CD4-positive, alpha-beta memory T cell (primary cell): ENCODE measurements at places on chromosomes 11 and 22.
A peak's percentile ranks its signal among the peaks of the same experiment; 100 is the strongest.

- no peak for DNase-seq
- no peak overlapping the region for H3K4me3 ChIP-seq
- no peaks in the 10 kb centered on the region for H3K36me3 ChIP-seq
- no peaks in the 10 kb centered on the region for H3K27me3 ChIP-seq
Observed at GRCh38 chr22:41983513-41984405, 14.5 kb downstream of the SEPTIN3 start.

- H3K27ac ChIP-seq, result no peak overlapping the region
- H3K36me3 ChIP-seq, result no peaks in the 10 kb centered on the region
- no peak for DNase-seq
- no peaks in the 10 kb centered on the region for H3K27me3 ChIP-seq
- no peak overlapping the region for H3K4me3 ChIP-seq
- no peaks in the 10 kb centered on the region for H3K4me1 ChIP-seq
Observed at GRCh38 chr11:130300567-130300966, 14.2 kb downstream of the ZBTB44 start.

GRCh38 chr11:35173616-35174566 is 34.9 kb downstream of the CD44 start:
- H3K27me3 ChIP-seq, result no peaks in the 10 kb centered on the region
- H3K27ac ChIP-seq, result peak overlapping the region; percentile 65
- no peak overlapping the region for H3K4me3 ChIP-seq
- DNase-seq, result peak; percentile 42
- H3K4me1 ChIP-seq, result peaks cover 96% of the 10 kb centered on the region

- DNase-seq, result no peak
- H3K27me3 ChIP-seq, result no peaks in the 10 kb centered on the region
- no peak overlapping the region for H3K27ac ChIP-seq
- no peaks in the 10 kb centered on the region for H3K4me1 ChIP-seq
Observed at GRCh38 chr11:115897707-115898106, 393.5 kb upstream of the CADM1 start.

- H3K27me3 ChIP-seq, result no peaks in the 10 kb centered on the region
- no peak overlapping the region for H3K4me3 ChIP-seq
- no peak for DNase-seq
Observed at GRCh38 chr11:69513663-69514224, 32.3 kb downstream of the LINC01488 start.

GRCh38 chr22:29668673-29669072 is 51.1 kb upstream of the CABP7 start:
- no peak for DNase-seq
- no peaks in the 10 kb centered on the region for H3K27me3 ChIP-seq
- no peak overlapping the region for H3K27ac ChIP-seq

DNA sequence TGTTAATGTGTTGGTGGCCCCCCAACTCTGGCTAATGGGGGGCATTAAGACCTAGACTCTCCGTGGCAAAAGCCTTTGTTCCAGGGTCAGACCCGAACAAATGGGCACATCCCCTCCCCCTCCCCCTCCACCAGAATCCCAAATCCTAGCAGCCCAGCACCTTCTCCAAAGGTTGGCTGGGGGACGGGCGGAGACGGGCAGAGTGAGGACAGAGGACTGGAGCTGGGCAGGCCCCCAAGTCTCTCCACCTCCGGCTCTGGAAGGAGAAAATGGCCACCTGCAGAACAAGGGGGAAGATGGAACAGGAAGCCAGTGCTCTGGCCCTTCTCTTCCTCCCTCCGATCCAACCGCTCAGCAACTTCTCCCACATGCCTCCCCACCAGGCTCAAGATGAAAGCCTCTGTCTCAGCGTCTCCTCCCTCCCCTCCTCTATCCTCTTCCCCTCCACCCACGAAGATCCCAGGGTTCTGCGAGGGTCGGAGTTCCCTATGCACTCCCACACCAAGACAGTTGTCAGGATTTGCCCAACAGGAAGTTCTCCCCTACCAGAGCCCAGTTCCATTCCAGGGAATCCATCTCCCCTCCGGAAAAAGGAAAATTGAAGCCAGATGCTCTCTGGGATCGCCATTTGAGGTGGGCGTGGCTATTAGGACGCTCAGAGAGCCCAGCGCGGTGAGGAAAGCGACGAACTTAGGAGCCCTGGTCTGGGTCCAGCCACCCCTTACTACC is 20.1 kb downstream of the ADA2 start:
- H3K4me3 ChIP-seq, result no peak overlapping the region
- no peak for DNase-seq
- H3K36me3 ChIP-seq, result peaks cover 28% of the 10 kb centered on the region
- no peak overlapping the region for H3K27ac ChIP-seq
- H3K4me1 ChIP-seq, result no peaks in the 10 kb centered on the region

- H3K4me1 ChIP-seq, result no peaks in the 10 kb centered on the region
- no peaks in the 10 kb centered on the region for H3K27me3 ChIP-seq
- H3K27ac ChIP-seq, result no peak overlapping the region
- no peaks in the 10 kb centered on the region for H3K36me3 ChIP-seq
Observed at GRCh38 chr11:115955803-115956202, 451.6 kb upstream of the CADM1 start.

DNA sequence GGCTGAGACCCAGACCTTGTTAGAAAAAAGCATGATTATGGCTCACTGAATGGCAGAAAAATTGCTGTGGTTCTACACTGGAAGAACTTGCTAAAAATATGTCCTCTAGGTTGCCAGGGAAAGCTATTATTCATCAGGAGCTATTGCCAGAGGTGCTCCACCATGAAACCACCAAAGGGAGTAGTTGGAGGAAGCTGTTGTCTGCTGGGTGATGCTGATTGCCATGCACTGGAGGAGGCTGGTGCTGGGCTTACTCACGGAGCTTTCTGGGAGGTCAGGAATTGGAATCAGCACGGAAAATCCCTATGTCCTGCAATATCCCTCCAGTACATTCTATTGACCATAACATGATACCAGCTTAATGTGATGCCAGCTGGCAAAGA is 199.6 kb upstream of the ZBED5 start:
- H3K4me1 ChIP-seq, result no peaks in the 10 kb centered on the region
- no peak for DNase-seq
- no peak overlapping the region for H3K27ac ChIP-seq
- no peaks in the 10 kb centered on the region for H3K27me3 ChIP-seq

DNA sequence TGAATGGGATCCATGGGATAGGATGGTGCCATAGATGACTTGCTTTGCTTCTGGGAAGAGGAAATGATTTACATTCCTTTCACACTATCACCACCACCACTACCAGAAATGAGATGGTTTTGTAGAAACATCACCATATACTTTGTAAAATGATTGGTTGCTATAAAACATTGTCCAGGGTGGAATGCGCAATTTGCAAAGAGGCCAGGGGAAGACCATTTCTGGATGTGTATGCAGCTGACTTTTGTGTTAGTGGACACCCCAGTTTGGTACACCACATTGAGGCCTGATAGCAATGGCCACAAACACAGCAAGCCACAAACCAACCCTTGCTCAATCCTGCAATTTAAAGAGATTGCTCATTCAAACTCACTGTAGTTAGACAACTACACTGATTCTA is 56.7 kb upstream of the RCN1 start:
- no peak for DNase-seq
- H3K27ac ChIP-seq, result no peak overlapping the region
- no peaks in the 10 kb centered on the region for H3K4me1 ChIP-seq

DNA sequence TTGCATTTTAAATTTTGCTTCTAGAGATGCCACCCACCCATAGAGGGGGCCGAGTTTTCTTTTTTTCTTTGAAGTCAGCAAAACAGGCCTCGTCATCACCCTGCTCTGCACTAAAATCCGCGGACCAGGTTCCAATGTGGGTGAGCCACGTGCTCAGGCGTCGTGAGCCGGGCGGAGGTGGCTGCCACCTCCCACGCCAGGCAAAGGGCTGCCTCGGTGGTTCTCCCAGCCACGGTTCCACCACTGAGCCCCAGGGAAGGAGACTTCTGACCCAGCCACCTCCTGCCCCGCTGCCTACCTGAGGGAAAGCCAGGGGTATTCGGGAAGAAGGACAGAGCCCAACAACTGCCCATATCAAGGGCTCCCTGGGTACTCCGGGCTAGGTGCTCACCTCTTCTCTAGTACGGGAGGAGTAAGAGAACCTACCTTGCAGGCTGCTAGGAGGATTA is 45.3 kb downstream of the MN1 start:
- no peaks in the 10 kb centered on the region for H3K36me3 ChIP-seq
- no peak overlapping the region for H3K27ac ChIP-seq
- no peak for DNase-seq
- H3K4me3 ChIP-seq, result no peak overlapping the region
- no peaks in the 10 kb centered on the region for H3K27me3 ChIP-seq

DNA sequence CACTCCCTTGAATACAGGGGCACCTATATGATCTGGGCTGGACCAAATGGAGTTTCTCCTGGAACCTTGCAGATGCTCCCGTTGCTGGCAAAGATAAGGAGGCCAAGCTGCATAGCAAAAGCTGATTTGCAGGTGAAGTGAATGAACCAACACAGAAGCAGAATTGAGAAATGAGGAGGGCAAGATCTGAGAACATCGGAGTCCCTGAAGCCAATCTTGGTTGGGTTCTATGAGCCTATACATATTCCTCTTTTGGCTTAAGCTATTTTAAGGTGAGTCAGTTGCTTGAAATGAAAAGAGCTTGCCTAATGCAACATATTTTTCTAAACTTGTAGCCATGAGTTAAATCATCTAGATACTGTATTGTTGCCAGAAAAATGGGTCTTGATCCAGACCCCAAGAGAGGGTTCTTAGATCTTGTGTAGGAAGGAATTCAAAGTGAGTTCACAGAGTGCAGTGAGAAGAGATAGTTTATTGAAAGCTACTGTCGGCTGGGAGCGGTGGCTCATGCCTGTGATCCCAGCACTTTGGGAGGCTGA is 23.5 kb downstream of the WEE1 start:
- DNase-seq, result no peak
- H3K4me3 ChIP-seq, result no peak overlapping the region
- H3K36me3 ChIP-seq, result no peaks in the 10 kb centered on the region
- H3K27me3 ChIP-seq, result no peaks in the 10 kb centered on the region
- H3K4me1 ChIP-seq, result peaks cover 14% of the 10 kb centered on the region
- H3K27ac ChIP-seq, result no peak overlapping the region

DNA sequence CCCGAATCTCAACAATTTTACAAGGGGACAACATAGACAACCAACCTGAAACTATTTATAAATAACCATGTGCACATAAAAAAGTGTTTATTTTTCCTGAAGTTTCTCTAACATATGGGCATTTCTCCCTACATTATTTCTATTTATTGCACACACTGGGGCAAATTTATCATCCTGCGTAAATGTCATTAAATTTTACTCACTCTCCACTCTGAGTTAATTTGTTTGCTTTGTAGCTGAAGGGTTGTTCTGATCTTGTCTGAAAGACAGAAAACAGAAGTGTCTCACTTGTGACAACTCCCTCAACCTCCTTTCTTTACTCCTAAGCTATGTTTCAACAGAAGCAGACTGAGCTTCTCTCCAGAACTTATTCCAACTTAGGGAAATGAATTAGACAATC is 194.2 kb downstream of the HIPK3 start:
- no peaks in the 10 kb centered on the region for H3K4me1 ChIP-seq
- no peaks in the 10 kb centered on the region for H3K36me3 ChIP-seq
- no peak for DNase-seq
- no peak overlapping the region for H3K27ac ChIP-seq
- H3K27me3 ChIP-seq, result no peaks in the 10 kb centered on the region

DNA sequence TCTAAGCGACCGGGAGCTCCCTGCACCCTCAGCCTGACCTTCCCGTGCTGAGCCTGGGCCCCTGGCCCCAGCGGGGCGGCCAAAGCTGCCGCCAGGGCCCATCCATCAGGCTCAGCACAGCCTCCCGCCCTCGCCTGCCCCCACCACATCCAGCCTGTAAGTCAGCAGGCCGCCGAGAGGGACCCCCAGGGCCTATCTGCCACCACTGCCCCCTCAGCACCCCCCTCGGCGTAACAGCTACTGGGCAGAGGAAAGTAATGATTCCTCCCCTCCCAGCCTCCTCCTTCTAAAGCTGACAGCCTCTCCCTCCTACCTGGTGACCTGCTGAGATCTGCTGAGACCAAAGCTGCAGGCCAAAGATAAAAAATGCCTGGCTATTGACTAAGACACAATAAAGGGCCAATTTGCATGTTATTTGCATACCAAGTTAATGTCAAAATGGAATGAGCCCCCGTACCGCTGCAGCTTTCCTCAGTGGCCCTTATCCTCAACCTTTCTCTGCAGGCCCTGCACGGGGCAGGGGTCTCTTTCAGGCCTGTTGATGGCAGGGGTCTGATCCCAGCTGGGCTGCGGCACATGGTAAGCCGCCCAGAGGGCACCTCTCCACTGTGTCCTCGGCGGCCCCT is 51.6 kb downstream of the RPUSD4 start:
- H3K27me3 ChIP-seq, result no peaks in the 10 kb centered on the region
- H3K4me3 ChIP-seq, result no peak overlapping the region
- H3K36me3 ChIP-seq, result no peaks in the 10 kb centered on the region
- no peak overlapping the region for H3K27ac ChIP-seq
- H3K4me1 ChIP-seq, result no peaks in the 10 kb centered on the region
- no peak for DNase-seq

- DNase-seq, result no peak
- H3K36me3 ChIP-seq, result no peaks in the 10 kb centered on the region
- no peak overlapping the region for H3K27ac ChIP-seq
- H3K27me3 ChIP-seq, result no peaks in the 10 kb centered on the region
- no peak overlapping the region for H3K4me3 ChIP-seq
Observed at GRCh38 chr11:130786586-130786985, 129.7 kb downstream of the SNX19 start.

- H3K4me1 ChIP-seq, result peaks cover 8% of the 10 kb centered on the region
- DNase-seq, result no peak
- H3K27ac ChIP-seq, result no peak overlapping the region
- no peaks in the 10 kb centered on the region for H3K36me3 ChIP-seq
- H3K4me3 ChIP-seq, result no peak overlapping the region
Observed at GRCh38 chr11:43585877-43586608, 94.5 kb upstream of the HSD17B12 start.

GRCh38 chr11:21037850-21038249 is 368.5 kb downstream of the NELL1 start:
- no peaks in the 10 kb centered on the region for H3K27me3 ChIP-seq
- no peaks in the 10 kb centered on the region for H3K4me1 ChIP-seq
- H3K4me3 ChIP-seq, result no peak overlapping the region
- no peak for DNase-seq
- no peak overlapping the region for H3K27ac ChIP-seq

- no peak overlapping the region for H3K4me3 ChIP-seq
- H3K36me3 ChIP-seq, result no peaks in the 10 kb centered on the region
- DNase-seq, result no peak
- H3K27ac ChIP-seq, result no peak overlapping the region
- no peaks in the 10 kb centered on the region for H3K4me1 ChIP-seq
Observed at GRCh38 chr11:57778318-57779037, 16.9 kb downstream of the CTNND1 start.

- no peak overlapping the region for H3K4me3 ChIP-seq
- H3K36me3 ChIP-seq, result no peaks in the 10 kb centered on the region
- no peak for DNase-seq
- no peaks in the 10 kb centered on the region for H3K27me3 ChIP-seq
- H3K27ac ChIP-seq, result no peak overlapping the region
Observed at GRCh38 chr11:83033371-83033770, 38.3 kb downstream of the RAB30 start.

DNA sequence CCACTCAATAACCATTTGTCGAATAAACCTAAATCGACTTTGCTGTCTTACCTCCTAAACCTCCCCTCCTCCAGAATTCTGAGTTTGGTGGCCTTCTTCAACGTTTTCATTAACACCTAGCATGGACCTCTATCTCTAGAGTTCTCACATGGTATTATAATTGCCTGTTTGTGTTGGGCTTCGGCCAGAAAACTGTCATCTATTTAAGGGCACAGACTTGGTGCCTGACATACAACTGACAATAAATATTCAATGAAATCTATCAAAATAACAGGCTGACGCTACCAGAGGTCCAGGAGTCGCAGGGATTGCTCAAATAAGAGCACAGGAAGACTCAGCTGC is 687 bp downstream of the ALKBH8 start:
- DNase-seq, result no peak
- peak overlapping the region; percentile 73 for H3K4me3 ChIP-seq
- H3K36me3 ChIP-seq, result peaks cover 3% of the 10 kb centered on the region
- H3K4me1 ChIP-seq, result peaks cover 28% of the 10 kb centered on the region
- no peaks in the 10 kb centered on the region for H3K27me3 ChIP-seq
